ENCODE measurements at places on chromosomes 1 and 21.

GRCh38 chr1:63668298-63668697 is 75.1 kb downstream of the PGM1 start:
- ATAC-seq = peak; percentile 35

DNA sequence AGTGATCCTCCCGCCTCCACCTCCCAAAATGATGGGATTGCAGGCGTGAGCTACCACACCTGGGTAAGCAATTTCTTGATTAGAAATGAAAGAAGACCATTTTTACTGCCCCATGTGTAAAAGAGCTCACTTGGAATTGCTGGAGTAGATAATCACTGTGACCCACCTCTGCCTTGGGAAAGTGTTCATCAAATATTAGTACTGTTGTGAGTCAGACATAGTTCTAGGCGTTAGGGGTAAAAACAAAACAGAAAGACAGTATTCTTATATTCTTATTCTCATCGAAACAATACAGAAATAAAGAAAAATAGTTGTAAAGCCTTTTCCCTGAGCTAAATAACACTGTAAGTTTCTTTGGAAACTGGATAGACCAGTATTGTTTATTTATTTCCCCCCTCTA is 36.2 kb downstream of the CELF3 start:
- no peak for ATAC-seq

- peak; percentile 76 for ATAC-seq
These were observed 257.7 kb upstream of the SGIP1 start for GRCh38 chr1:66276218-66276617.

- ATAC-seq = no peak
These were observed 129.2 kb upstream of the PROX1 start for GRCh38 chr1:213858581-213858980.

DNA sequence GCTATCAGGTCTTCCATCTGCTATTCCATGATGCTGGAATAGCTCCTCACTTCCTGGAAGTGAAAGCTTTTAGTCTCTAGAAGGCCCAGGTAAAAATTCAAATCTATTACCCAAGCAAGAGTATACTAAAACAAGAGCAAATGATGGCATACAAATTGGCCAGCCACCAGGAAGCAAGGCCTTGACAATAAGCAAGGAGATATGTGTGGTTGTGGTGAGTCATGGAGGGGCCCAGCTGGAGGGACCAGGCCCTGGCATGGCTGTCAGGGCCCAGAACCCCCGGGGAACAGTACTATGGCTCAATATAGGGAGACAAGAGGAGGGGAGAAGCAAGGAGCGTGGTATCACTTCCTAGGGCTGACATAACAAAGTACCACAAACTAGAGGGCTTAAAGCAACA is 358.7 kb downstream of the RRAGC start:
- ATAC-seq = no peak

DNA sequence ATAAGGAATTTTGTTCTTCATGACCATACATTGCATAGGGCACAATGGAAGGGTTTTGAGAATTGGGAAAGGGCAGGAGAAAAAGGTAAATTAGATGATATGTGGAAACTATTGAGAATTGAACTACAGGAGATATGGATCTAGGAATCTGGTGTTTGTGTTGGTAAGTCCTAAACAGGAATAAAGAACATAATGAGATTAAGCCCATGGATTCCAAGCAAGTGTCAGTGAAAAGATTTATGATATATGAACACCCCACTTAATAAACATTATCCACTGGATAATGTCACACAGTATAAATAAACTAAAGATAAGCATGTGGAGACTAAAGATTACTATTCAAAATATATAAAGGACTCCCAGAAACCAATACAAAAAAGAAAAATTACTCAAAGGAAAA is 98.2 kb downstream of the TNFSF18 start:
- ATAC-seq = no peak

DNA sequence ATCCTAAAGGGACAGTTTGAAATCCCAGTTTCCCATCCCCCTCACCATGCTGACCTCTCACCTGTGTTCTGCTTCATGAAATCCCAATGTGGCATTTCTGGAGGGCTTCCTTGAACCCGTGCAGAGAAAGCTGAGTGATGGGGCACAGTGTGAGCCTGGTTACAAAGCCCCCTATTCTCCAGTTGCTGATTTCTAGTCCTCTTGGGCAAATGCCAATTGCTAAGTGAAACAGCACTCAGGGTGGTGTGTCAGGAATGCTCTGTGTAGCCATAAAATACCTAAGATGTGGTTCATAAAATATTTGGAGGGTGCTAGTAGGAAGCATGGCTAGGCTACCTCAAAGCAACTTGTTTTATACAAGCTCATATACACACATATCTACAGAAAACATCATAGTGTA is 32.0 kb downstream of the SUSD4 start:
- no peak for ATAC-seq

DNA sequence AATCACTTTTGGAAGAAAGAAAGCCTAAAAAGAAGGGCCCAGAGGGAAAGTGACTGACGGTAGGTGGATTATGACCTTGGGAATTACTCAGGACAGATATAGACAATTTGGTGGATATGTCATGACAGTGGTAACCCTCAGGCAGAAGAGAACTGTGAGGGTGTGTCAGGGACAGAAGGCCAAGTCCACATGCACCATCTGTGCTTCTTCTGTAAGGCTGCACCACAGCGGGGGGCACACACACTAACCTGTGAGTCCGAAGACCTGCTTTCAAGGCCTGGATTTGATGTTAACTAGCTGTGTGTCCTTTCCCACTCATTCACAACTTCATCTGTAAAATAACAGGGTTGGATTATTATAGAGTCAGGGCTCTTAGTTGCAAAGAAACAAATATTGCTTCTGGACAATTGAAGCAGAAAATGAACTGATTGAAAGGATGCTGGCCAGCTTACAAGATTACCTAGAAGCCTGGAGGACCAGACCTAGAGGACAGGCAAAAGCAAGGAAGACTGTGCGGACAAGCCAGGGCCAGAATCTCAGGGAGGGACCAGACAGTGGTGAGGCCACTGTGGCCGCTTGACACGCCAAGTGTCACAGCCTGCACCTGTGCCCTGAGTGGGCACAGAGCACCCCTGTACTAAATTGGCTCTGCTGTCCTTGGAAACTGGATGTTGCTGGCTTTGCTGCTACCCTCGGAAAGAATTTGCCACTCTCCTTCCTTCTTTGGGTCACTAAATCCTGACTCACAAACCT is 34.7 kb upstream of the USP24 start:
- ATAC-seq = no peak

GRCh38 chr1:23719162-23719820 is 24.0 kb upstream of the ELOA start:
- ATAC-seq = peak; percentile 51

GRCh38 chr1:76137746-76138145 is 63.2 kb downstream of the ST6GALNAC3 start:
- ATAC-seq = no peak

GRCh38 chr1:110541906-110542395 is 23.0 kb upstream of the KCNA10 start:
- no peak for ATAC-seq

DNA sequence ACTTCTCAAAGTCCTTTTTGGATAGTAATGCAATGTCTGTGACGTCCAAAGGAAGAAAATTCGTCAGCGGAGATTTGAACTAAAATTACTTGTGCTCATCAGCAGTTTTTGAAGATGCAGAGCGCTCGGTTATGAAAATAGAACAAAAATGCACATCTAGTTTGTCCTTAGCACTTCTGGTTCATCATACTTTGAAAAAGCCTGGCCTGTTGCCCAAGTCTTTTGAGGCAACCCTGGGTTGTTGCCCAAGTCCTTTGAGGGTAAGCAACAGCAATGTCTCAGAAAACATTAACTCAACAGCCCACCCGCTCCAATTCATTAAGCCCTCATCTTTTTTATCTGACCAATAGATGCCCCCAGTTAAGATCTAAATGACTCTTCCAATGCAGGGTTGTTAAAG is 91.9 kb downstream of the HUNK start:
- ATAC-seq = no peak

DNA sequence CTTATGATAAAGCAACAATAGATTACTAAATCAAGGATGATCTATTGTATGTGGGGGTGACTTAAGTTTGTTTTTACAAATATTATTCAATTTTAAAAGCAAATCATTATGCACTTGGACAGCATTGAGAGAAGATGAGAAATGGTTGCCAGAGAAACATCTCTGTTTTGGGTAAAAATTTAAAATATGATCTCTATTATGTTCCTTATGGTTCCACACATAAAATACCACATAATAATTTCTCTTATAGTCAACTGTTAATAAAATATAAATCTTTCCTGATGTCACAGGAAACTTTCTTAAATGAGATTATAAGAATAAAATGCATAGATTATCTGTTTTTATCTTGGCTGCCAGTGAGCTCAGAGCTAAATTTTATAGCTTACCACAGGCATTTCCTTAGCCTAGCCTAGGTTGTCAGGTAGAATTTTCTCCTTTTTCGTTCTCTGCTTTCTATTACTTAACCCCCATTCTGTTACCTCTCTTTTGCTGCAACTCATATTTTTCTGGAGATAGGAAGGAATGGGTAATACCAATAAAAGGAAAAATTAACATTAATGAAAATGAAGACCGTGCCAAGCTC is 109.7 kb downstream of the TGFB2 start:
- no peak for ATAC-seq

GRCh38 chr21:38349111-38349746 is 92.4 kb downstream of the KCNJ15 start:
- ATAC-seq = peak; percentile 78

DNA sequence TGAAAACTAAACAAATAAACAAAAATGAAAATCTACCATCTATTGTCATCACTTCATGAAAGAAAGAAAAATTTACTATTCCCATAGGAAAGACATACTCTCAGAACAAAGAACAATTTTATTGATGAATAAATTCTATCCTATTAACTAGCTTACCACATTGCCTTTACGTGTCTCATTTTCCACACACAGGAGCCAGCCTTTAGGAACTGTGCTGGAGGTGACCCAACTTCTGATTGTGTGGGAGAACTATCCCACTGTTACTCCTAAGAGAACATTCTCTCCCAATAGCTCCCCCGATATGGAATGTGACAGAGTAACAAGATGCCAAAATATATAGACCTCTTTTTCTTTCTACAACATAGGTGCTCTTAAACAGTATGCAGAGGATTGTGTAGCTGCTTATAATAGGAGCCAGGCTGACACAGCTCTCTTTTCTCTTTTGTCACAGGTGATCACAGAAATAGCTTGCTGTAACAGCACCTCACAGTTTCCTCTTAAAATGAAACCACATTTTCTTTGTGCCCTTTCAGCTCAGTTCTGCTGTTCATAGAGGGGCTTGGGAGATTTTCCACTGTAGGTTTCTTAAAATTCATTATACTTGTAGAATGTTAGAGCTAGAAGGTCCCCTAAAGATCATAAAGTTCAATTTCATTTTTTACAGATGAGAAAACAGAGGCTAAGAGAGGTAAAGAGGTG is 35.5 kb downstream of the C21orf91 start:
- ATAC-seq = peak; percentile 28

- peak; percentile 97 for ATAC-seq
These were observed 3.1 kb downstream of the PADI1 start for GRCh38 chr1:17207966-17208418.

- ATAC-seq = no peak
These were observed 12.3 kb upstream of the LYPLAL1 start for GRCh38 chr1:219161371-219161770.

DNA sequence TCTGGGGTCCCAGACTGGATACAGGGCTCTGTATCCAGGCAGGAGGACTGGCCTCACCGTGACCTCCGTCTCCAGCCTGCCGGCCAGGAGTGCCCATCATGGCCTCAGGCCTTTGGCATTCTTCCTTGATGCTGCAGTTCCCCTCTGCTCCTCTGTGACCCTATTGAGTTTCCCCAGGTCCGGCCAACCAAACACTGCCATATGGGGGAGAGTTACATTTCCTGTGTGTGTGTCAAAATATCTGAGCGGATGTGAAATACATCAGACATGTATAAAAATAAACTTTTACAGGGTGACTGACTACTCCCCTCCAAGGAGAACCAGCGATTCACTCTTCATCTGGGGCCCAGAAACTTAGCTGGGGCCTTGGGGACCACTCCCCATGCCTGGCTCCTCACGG is 10.2 kb upstream of the UBL4B start:
- no peak for ATAC-seq

- ATAC-seq = no peak
These were observed 34.4 kb downstream of the NUCKS1 start for GRCh38 chr1:205715628-205716027.

- no peak for ATAC-seq
These were observed 121.0 kb upstream of the CXADR start for GRCh38 chr21:17391811-17392340.

DNA sequence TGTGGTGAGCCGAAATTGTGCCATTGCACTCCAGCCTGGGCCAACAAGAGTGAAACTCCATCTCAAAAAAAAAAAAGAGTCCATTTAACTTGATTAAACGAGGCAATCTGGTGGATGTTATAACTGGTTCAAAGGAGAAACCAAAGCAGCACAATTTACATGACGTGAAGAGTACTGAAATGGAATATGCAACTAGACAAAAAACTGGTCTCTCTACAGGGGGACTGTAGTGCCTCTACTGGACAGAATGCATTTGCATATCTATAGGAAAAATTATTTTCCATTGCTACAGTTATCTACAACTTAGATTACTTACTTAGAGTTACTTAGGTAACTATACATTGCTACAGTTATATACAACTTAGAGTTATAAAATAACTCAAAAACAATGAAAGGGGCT is 2.7 kb upstream of the CAPN2 start:
- no peak for ATAC-seq

GRCh38 chr1:208154040-208154439 is 90.1 kb downstream of the PLXNA2 start:
- ATAC-seq = no peak

DNA sequence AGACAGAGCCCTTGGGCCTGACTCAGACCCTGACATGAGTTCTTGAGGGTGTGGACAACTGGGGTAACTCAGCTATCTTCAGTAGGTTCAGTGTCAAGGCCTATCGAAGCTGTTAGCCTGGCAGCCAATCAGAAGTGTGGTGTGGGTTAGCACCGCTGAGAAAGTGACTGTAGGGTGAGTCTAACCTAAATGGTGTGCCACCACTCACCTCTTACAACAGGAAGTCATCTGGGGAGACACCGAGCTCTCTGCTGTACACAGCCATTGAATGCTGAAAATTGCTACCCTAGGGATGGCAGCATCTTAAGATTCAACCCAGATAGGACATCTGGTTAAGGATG is 44.6 kb downstream of the RASSF5 start:
- ATAC-seq = peak; percentile 83

- no peak for ATAC-seq
These were observed 39.0 kb downstream of the GLIS1 start for GRCh38 chr1:53699981-53700380.

- ATAC-seq = no peak
These were observed 15.8 kb downstream of the MYOM3 start for GRCh38 chr1:24096009-24096738.

DNA sequence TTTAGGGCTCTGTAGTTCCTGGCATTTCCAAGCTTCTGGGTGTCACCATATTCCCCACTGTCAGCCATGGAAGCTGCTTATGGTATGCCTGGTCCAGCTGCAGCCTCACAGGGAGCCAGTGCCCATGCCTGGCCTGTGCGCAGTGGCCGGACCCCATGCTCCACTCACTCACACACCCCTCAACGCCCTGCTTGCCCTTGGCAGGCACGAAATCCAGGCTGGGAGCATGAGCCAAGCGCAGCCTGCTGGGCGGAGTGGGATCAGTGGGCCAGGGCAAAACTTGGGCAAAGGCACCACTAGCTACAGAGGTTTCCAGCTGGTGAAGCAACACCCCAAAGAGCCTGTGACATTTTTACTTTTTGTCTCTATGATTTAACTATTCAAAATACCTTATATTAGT is 520.4 kb downstream of the RWDD3 start:
- no peak for ATAC-seq

GRCh38 chr1:180130651-180131050 is 24.0 kb upstream of the QSOX1 start:
- no peak for ATAC-seq
